Esophagus squamous epithelium (tissue), 5 donors: ENCODE measurements at places on chromosomes 2 and 18. TPM values are rescaled to one million over a fixed set of nuclear protein-coding genes. Genes with fewer than 3 reads are reported as not detected.

The RTP5 gene
- total RNA-seq: not detected

GRCh38 chr2:169512525-169512924 lies 3.0 kb downstream of the KLHL41 start:
- H3K27me3 ChIP-seq: no peaks in the 10 kb centered on the region
- no peak overlapping the region for H3K4me3 ChIP-seq
- H3K27ac ChIP-seq: no peak overlapping the region
- DNase-seq: no peak
- no peaks in the 10 kb centered on the region for H3K36me3 ChIP-seq
- peaks cover 32% of the 10 kb centered on the region for H3K4me1 ChIP-seq

DNA sequence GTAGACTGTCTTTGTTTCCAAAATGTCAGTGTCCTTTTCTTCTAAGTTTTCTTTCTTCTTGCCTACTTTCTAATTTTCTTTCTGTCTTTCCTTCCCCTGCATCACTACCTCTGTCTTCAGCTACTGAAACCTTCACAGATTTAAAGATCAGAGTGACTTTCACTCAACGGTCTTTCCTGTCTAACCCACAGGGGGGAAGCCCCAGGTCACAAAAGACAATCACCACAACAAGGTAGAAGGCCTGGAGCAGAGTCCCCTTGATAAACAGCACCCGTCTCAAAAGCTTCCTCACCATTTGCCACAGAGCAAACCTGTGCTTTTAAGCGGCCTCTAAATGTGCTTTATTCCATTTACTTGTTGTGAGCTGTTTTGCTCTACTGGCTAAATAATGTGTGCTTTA lies 665.4 kb downstream of the BCL11A start:
- no peak overlapping the region for H3K4me3 ChIP-seq
- DNase-seq: no peak
- no peaks in the 10 kb centered on the region for H3K27me3 ChIP-seq
- H3K4me1 ChIP-seq: peaks cover 8% of the 10 kb centered on the region
- no peaks in the 10 kb centered on the region for H3K36me3 ChIP-seq

GRCh38 chr2:66573821-66574233 lies 138.9 kb downstream of the MEIS1 start:
- H3K4me3 ChIP-seq: no peak overlapping the region
- no peaks in the 10 kb centered on the region for H3K27me3 ChIP-seq
- DNase-seq: no peak
- peaks cover 54% of the 10 kb centered on the region for H3K4me1 ChIP-seq
- peak overlapping the region; percentile 92 for H3K27ac ChIP-seq
- peaks cover 5% of the 10 kb centered on the region for H3K36me3 ChIP-seq

GRCh38 chr18:25724997-25725396 lies 365.4 kb downstream of the SS18 start:
- H3K27me3 ChIP-seq: no peaks in the 10 kb centered on the region
- no peaks in the 10 kb centered on the region for H3K36me3 ChIP-seq
- H3K4me3 ChIP-seq: no peak overlapping the region
- no peak for DNase-seq
- no peaks in the 10 kb centered on the region for H3K4me1 ChIP-seq

GRCh38 chr2:177639262-177639914 lies 246.8 kb downstream of the AGPS start:
- H3K4me1 ChIP-seq: no peaks in the 10 kb centered on the region
- DNase-seq: no peak
- no peak overlapping the region for H3K4me3 ChIP-seq
- no peak overlapping the region for H3K27ac ChIP-seq

DNA sequence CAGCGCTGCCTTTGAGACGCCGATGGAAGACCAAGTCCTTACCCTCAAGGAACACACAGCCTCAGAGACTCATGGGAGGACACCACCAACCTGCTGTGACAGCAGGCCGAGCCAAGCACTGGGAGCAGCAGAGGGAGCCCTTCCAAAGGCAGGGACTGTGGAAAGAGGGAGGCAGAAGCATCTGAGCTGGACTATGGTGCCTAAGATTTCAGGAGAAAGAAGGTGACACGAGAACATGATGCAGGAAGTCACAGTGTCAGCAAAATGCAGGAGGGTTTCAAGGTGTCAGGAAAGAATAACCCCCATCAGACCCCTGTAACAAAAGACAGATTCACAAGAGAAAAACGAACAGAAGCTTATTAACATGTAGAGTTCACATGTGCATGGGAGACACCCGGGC lies 24.2 kb upstream of the COX7A2L start:
- H3K36me3 ChIP-seq: no peaks in the 10 kb centered on the region
- no peak for DNase-seq
- H3K27ac ChIP-seq: no peak overlapping the region
- H3K27me3 ChIP-seq: no peaks in the 10 kb centered on the region
- no peaks in the 10 kb centered on the region for H3K4me1 ChIP-seq
- H3K4me3 ChIP-seq: no peak overlapping the region

DNA sequence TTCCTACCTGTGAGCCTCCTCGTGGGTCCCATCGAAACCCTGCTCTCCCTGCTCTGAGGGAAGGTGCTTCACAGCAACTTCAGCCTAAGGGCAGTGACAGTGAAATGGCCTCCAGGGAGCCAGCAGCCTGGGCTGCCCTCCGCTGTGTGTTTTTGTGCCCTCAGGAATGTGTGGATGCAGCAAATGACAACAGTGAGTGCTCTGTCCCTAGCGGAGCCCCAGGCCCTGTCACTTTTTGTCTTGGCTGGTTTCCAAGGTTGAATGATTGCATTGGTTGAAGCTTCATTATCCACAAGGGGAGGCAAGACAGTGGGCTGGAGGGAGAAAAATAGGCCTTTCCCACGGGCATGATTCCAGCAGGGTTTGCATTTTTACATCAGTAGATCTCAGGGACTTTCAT lies 42.9 kb downstream of the STON1 start:
- no peak for DNase-seq
- H3K4me3 ChIP-seq: no peak overlapping the region
- no peaks in the 10 kb centered on the region for H3K36me3 ChIP-seq

- peaks cover 9% of the 10 kb centered on the region for H3K4me1 ChIP-seq
- H3K27me3 ChIP-seq: no peaks in the 10 kb centered on the region
- H3K4me3 ChIP-seq: no peak overlapping the region
- DNase-seq: no peak
- H3K36me3 ChIP-seq: peaks cover 5% of the 10 kb centered on the region
Observed at GRCh38 chr2:117832332-117832731, 17.8 kb downstream of the DDX18 start.
